ENCODE measurements at places on chromosomes 3 and 15. TPM values are rescaled to one million over a fixed set of nuclear protein-coding genes. Genes with fewer than 3 reads are reported as not detected.
A peak's percentile ranks its signal among the peaks of the same experiment; 100 is the strongest.

The UROC1 gene
- total RNA-seq, result not detected

The EEF1AKMT4 gene
- total RNA-seq, result 9.6 TPM

The GCNT3 gene
- total RNA-seq, result not detected

The NDUFAF3 gene
- 27.8 TPM for total RNA-seq

DNA sequence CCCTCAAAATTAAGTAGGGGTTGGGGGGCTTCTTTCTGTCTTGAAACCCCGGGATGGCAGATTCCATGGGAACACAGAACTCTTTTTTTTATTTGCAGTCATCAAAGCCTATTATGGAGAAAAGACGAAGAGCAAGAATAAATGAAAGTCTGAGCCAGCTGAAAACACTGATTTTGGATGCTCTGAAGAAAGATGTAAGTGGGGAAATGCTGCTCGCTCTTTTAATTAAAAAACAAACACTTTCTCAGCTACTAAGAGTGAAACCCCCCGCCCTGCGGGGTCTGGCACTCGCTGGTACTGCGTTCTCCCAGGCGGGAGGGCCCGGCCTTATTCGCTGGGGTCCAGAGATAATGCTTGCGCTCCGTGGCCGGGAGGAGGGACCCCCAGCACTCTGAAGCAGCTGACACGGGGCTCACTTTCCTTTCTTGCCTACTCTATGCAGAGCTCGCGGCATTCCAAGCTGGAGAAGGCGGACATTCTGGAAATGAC, 615 bp downstream of the HES1 start:
- H3K4me3 ChIP-seq, result peak overlapping the region; percentile 73
- peaks cover 24% of the 10 kb centered on the region for H3K4me1 ChIP-seq
- H3K27ac ChIP-seq, result no peak overlapping the region
- no peak for DNase-seq

GRCh38 chr3:62164196-62164595, 209.2 kb downstream of the FEZF2 start:
- peaks cover 2% of the 10 kb centered on the region for H3K4me1 ChIP-seq
- no peak overlapping the region for H3K4me3 ChIP-seq
- H3K27ac ChIP-seq, result no peak overlapping the region

- H3K27ac ChIP-seq, result no peak overlapping the region
- no peaks in the 10 kb centered on the region for H3K4me1 ChIP-seq
- no peak overlapping the region for H3K4me3 ChIP-seq
Measured at GRCh38 chr3:117558681-117559080, 849.1 kb downstream of the TUSC7 start.

GRCh38 chr15:101167411-101167752, 84.5 kb downstream of the CHSY1 start:
- no peaks in the 10 kb centered on the region for H3K4me1 ChIP-seq
- no peaks in the 10 kb centered on the region for H3K27me3 ChIP-seq
- H3K27ac ChIP-seq, result no peak overlapping the region
- no peak for DNase-seq
- no peak overlapping the region for H3K4me3 ChIP-seq
- H3K36me3 ChIP-seq, result no peaks in the 10 kb centered on the region

DNA sequence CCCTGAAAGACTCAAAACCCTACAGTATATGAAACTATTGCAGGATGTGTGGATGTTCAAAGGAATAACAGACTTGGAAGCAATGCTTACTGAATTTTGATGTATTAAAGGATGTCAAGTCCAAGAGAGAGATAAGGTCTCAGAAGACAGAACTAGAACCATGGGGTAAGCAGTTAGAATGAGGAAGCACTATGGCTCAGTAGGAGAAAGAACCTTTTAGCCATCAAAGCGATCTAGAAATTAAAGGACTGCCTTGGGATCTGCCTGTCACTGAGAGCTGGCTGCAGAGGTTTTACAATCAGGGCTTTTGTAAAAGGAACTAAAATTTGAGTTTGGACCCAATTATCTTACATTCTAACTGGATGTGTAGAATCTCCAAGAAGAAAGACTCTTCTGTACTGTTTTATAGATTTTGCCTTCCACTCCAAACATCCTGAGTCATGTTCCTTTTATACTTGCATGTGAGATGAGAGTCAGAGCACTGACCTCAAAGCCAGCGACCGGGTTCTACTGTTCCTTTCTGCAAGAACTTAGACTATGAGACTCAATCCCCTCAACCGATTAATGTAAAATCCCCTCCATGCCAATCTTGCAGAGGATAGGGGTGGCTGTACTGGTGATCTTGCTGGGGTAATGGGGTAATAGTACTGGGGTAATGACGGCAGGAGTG, 412.3 kb upstream of the TPRG1 start:
- no peaks in the 10 kb centered on the region for H3K36me3 ChIP-seq
- H3K4me3 ChIP-seq, result no peak overlapping the region
- H3K4me1 ChIP-seq, result no peaks in the 10 kb centered on the region
- no peak for DNase-seq
- H3K27ac ChIP-seq, result no peak overlapping the region

GRCh38 chr3:123285931-123286307, 84.2 kb downstream of the SEC22A start:
- H3K4me3 ChIP-seq, result no peak overlapping the region
- no peaks in the 10 kb centered on the region for H3K27me3 ChIP-seq
- no peak overlapping the region for H3K27ac ChIP-seq
- H3K36me3 ChIP-seq, result peaks cover 19% of the 10 kb centered on the region
- DNase-seq, result no peak

DNA sequence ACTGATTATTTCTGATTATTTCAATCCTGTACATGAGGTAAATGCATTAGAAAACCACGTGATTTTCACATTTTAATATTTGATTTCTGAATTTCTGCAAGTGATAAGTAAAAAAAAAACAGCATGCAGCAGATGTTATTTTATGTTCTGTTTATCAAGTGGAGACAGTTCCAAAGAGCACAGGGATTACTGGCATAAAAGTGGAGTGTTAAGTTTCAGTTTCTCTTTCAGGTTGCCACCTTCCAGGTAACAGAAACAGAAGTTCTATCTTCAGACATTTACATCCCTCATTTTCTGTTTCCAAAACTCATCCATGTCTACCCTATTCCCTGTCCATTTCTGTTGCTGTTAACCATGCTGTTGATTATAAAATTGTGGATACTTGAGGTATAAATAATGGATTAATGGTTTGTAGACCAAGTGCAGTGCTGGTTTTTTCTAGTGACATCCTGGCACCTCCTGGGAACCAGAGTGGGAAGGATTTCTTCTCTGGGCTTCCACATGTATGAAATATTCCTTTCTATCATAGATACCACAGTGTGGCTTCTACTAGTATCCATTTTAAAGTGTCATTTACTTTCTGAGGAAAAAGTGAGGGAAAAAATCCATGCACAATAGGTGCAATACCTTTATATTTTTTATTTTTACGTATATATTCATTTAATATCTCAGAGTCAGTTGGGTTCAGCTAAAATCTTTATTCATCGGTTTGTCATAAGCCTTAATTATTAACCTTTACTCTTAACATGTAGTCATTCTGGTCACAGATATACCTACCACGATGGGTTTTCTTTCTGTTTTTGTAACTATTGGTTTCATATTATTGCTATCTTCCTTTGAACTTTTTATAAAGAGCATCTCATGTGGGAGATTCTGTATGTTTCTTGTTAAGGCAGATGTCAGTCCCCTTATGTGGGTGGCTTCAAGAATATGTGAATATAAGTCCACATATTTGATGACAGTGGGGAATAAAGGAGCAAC, 1010.0 kb downstream of the SQOR start:
- H3K27me3 ChIP-seq, result no peaks in the 10 kb centered on the region
- H3K27ac ChIP-seq, result no peak overlapping the region
- H3K36me3 ChIP-seq, result no peaks in the 10 kb centered on the region
- no peaks in the 10 kb centered on the region for H3K4me1 ChIP-seq

DNA sequence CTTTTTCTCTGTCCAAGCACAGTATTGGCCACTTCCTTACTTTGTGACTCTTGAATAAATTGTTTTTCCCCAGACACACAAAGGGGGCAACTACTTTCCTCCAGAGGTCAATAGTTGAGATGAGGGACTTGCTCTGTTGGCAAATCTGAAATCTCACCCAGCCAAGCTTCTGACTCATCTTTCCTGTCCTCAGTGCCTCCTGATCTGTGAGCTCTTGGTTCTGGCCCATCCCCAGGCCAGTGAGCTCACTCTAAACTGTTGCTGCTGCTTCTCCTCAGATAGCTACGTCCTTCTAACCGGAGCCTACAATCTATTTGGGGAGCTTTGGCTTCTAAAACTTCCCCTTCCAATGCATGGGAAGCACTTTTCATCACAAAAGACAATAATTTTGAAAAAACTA, 50.0 kb upstream of the NMD3 start:
- H3K4me3 ChIP-seq, result no peak overlapping the region
- H3K27me3 ChIP-seq, result no peaks in the 10 kb centered on the region
- H3K36me3 ChIP-seq, result no peaks in the 10 kb centered on the region
- no peaks in the 10 kb centered on the region for H3K4me1 ChIP-seq
- no peak overlapping the region for H3K27ac ChIP-seq

All from H1 (cell line).